ENCODE measurements at places on chromosomes 2 and 18.

DNA sequence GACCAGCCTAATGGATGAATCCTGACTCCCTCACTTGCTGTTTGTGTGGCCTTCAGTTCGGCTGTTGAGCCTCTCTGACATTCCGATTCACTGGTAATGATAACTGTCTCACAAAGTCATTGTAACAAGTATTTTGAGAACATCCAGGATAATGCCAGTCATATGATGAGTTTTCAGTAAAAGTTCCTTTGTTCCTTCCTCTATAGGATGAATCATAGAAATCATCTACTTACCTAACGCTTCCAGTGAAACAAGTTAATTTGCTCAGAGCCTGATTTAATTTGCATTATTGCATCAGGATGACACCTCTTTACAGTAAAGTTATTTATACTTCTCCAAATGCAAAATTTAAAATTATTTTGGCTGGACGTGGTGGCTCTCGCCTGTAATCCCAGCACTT is 32.0 kb downstream of the RAB31 start:
- DNase-seq, result no peak

GRCh38 chr18:50721451-50722120 is 98.2 kb downstream of the MRO start:
- no peak for DNase-seq

DNA sequence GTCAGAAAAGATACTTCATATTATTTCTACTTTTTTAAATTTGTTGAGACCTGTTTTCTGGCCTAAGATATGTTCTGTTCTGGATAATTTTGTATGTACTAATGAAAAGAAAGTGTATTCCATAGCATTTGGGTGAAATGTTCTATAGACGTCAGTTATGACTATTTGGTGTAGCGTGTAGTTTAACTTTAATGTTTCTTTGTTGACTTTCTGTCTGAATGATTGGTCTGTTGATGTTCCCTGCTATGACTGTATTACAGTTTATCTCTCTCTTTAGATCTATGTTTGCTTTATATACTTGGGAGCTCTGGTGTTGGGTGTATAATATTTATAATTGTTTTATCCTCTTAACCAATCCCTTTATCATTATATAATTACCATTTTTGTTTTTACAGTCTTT is 352.4 kb downstream of the PTPRM start:
- no peak for DNase-seq

DNA sequence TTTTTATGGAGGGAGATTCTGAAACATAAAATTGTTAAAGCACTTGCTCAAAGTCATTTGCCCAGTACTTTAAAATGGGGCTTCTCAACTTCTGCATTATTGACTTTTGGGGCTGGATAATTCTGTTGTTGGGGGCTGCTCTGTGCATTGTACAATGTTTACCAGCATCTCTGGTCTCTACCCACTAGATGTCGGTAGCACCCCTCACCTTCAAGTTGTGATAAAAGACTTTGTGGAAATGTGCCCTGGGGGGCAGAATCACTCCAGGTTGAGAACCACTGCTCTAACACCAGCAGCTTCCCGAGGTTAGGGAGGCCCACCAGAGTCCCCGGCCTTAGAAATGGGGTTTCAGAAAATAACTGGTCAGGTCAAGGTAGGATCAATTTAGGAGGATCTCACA is 26.8 kb upstream of the CUL3 start:
- DNase-seq, result no peak

- no peak for DNase-seq
These were observed 167.8 kb downstream of the PRPF40A start for GRCh38 chr2:152549423-152549822.

GRCh38 chr2:182463760-182464159 is 36.9 kb upstream of the PDE1A start:
- no peak for DNase-seq

GRCh38 chr18:23871410-23871809 is 143.1 kb upstream of the TTC39C start:
- no peak for DNase-seq

GRCh38 chr18:58542426-58543159 is 86.3 kb downstream of the ALPK2 start:
- DNase-seq, result no peak

GRCh38 chr2:218780046-218780445 is 1.9 kb upstream of the CYP27A1 start:
- no peak for DNase-seq

DNA sequence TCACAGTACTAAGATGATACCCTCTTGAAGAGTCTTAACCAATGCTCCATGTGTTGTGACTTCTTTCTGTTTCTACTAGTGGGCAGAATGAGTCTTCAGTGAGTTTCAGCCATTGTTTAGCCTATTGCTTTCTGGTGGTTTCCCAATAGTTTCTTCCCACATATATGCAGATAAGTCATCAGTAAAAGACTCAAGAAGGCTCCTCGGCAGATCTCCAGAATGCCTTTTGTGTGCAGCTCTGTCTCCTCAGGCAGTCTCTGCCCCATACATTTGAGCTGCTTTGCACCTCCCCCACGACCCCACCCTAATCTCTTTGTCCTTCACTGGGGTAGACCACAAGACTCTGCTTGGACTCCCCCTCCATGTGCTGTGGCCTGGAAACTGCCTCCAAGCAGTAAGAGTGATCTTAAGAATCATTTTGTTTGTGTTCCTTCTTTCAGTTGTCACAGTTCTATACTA is 71.6 kb upstream of the CHRNA1 start:
- DNase-seq, result no peak

GRCh38 chr2:75041731-75042600 is 83.5 kb downstream of the POLE4 start:
- no peak for DNase-seq

- no peak for DNase-seq
These were observed 21.6 kb upstream of the SPATA3 start for GRCh38 chr2:230974096-230974913.

DNA sequence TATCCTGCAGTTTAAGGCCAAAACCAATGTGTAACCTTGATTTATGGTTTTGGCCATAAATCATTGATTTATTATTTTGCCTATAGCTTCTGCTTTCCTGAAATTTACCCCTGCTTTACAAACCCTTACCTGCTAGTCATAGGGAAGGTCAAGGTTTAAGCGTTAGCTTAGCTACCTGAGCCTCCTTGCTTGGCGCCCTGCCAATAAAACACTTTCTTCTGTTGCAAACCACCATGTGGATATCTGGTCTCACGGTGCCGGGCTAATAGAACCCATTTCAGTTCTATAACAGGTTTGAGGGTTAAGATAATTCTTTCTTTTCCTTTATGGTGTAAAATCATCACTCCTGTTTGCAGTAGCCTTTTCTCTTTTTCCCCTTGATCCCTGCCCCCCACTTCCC is 72.2 kb downstream of the PDK1 start:
- no peak for DNase-seq

DNA sequence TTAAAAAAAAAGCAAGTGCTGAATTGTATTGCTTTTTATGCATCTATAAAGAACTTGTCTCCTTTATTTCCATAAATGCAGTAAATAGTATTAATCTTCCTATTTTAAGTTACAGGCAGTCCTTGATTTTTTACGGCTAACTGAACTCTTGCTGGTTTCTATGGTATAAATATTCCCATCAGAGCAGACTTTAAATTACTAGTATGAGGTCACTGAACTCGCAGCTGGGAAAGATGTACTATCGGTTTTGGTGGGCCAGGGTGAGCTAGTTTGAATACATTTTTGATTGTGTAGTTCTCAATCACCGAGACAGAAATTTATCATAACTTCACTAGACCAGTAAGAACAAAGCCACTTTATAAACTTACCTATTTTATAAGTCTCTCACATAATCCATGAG is 20.9 kb upstream of the KDSR start:
- no peak for DNase-seq

DNA sequence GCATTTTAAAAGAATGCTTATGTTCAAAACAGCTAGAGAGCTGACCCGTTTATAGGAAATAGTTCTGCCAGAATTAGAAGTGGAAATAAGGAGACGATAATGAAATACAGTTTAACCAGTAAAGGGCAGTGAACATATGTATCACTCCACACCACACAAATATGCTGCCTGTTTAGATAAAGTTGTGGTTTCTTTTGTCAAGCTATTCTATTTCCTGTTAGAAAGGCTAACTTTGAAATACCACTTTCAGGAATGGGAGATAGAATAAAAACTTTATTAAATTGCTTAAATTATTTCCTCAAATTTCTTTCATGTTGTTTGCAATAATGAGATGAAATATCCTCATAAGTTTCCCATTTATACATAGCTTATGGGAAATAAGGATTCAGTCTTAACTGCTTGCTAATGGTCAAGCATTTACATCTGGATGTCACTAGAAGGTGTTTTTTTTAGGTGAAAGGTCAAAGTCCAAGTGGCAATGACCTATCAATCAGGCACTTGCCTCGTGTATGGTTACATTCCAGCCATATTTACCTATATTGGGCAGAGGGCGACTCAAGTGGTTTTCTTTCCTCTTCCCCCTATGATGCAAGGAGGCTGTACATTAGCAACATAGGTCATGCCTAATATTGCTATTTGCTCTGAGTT is 148.9 kb downstream of the ZEB2 start:
- no peak for DNase-seq

- DNase-seq, result no peak
These were observed 502.8 kb downstream of the CMPK2 start for GRCh38 chr2:6362671-6363450.

- DNase-seq, result no peak
These were observed 216.5 kb downstream of the GPD2 start for GRCh38 chr2:156652691-156653090.

DNA sequence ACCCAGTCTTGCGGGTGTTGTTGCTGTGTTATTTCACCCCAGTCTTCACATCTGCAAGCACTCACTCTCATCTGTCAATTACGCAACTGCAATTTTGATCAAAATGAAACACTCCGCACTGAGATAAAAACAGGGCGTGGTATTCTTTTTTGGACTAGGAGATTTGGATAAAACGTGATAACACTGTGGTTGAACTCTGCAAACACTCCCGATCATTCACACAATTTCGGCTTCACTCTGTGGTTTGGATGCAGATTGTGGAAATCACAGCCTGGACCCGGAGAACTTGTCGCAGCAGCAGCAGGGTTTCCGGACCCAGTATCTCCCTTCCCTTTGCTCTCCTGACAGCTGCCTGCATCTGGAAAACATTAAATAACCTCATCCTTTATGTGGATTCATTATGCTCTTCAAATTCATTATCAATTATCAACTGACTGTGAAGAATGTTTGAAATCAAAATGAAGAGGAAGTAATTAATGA is 49.4 kb upstream of the APCDD1 start:
- DNase-seq, result no peak

DNA sequence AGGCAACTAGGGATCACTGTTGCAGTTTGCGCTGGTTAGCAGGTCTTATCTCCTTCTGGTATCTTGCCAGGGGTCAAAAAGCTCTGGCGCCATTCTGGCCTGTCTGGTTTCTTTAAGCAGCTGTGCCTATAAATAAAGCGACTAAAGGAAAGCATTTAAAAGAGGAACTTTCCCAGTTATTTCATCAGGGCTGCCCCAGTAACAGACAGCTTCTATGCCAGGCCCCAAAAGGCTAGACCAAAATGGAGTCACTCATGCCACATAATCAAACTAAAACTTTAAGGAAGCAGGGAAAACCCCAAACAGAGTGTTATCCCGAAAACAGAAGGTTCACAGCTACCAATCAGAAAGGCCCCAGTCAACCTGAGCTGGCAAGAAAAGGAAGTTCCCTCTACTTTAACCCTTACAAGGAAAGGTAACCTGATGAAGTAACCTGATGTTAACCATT is 41.2 kb upstream of the HNRNPA3 start:
- DNase-seq, result no peak

GRCh38 chr2:207514451-207514850 is 15.3 kb upstream of the CREB1 start:
- DNase-seq, result no peak

GRCh38 chr2:184551626-184552025 is 46.7 kb upstream of the ZNF804A start:
- no peak for DNase-seq
